SW 1271 (cell line): ENCODE measurements at places on chromosomes 2 and 18.

GRCh38 chr2:102291319-102292075 is 19.9 kb upstream of the IL1RL1 start:
- DNase-seq: no peak

GRCh38 chr2:85803704-85804425 is 50.1 kb downstream of the ATOH8 start:
- DNase-seq: no peak

GRCh38 chr2:30209227-30209626 is 22.1 kb upstream of the LBH start:
- DNase-seq: no peak

DNA sequence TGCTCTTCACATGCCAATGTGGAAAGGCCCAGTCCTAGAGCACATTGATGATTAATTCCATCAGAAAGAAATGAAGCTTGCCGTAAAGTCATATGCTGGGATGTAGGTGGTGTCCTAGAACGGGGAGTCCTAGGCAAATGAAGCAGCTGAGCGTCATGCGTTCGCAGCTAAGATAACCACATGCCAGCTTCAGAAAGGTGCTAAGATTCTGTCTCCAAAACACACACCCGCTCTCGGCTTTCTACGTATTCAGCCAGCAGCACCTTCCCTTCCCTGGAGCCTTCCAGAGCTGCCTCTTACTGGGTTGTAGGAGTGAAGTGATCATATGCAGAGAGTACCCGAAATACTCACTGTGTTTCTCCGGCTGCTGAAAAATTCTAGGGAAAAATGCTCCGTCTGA is 421.6 kb upstream of the ID2 start:
- DNase-seq: no peak

DNA sequence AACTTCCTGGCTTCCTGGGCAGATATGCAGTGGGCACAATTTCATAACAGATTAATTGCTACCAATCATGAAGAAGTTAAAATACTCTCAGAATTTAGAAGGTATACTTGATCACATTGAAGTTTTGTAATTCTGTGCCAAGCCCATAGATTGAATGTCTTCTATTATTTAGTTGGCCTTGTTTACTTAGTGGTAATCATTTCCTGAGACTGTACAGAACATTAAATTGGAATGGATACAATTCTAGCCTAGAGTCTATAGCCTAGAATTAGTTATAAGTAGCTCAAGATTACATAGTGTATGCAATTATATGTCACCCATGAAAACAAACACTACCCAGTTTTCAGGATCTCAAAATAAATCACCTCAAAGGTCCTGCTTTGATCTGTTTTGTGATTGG is 615.8 kb downstream of the XIRP2 start:
- DNase-seq: no peak

DNA sequence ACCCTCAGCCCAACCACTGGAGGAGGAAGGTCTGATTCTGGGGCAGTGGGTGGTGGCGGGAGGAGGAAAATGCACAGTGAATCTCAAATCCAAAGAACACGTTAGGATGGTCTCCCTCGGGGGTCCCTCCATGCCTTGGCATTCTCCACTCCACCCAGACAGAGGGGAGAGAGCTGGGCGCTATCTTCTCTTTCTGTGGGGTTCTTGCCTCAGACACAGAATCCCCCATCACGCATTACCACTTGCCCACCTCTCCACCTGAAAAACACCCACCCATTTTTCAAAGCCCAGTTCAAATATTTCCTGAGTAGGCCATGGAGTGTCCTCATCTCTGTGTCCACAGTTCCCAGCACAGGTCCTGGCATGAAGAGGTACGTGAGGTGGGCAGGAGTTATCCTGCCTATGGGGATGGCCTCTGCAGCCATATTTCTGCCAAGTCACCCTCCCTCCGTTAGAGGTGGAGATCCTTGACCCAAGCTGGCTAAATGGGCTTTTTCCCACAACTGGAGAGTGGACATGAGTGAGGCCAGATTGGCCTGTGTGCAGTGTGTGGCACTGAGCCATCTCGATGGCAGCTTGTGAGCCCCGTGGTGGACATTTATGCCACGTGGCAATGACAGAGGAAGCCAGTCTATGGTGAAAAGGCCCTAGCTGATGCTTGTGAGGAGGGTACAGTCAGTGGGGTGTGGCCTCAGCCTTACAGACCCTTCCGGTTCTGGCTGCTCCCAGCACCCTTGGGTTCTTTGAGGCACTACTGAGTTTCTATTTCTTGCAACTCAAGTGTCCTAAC is 9.5 kb upstream of the TEX261 start:
- no peak for DNase-seq

- DNase-seq: no peak
Observed at GRCh38 chr2:9631878-9632700, 1.3 kb upstream of the YWHAQ start.
